Endothelial cell of umbilical vein (primary cell): ENCODE measurements at places on chromosomes 2 and 18. TPM values are rescaled to one million over a fixed set of nuclear protein-coding genes. Genes with fewer than 3 reads are reported as not detected.

GRCh38 chr2:110865188-110865587 lies 132.8 kb downstream of the ACOXL start:
- DNase-seq = no peak

GRCh38 chr2:128154225-128154624 lies 63.2 kb downstream of the UGGT1 start:
- no peak for DNase-seq

GRCh38 chr2:104368089-104368488 lies 485.8 kb upstream of the POU3F3 start:
- no peak for DNase-seq

MAP4K4 gene
- polyA plus RNA-seq = 60.2 and 79.4 TPM in 2 replicates

DNA sequence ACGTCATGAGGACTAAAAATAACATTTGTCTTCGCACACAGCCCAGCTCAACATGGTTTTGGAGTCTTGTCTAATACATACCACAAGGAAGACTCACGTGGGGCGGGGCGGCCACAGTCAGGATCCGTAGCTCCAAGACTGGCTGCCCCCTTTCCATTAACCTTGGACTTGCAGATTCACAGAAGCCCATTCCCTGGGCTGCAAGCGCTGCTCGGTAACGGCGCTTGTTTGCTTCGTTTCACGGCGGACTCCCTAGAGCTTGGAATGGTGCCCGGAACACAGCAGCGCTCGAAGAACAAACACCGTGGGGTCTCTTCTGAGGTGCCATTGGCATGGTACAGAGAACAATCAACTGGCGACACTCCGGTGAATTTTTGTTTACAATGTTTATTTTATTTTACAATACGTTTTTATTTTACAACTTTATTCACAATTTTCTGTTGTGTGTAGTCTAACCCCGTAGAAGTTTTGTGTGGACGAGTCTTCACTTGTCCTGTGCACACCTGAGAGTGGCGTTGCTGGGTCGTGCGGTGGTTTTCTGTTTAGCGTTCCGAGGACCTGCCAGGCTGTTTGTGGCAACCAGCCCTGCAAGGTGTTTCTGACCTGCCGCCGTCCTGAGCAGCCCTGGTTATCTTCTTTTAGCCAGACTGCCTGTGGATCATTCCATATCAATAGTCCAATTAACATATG lies 126.5 kb downstream of the GALR1 start:
- DNase-seq = no peak

MXD1 gene
- 5.5 and 6.7 TPM in 2 replicates for polyA plus RNA-seq

RNF152 gene
- 16.0 and 20.8 TPM in 2 replicates for polyA plus RNA-seq

SOWAHC gene
- polyA plus RNA-seq = 0.91 and 1.0 TPM in 2 replicates

- DNase-seq = no peak
Measured at GRCh38 chr18:55179425-55179824, 220.2 kb upstream of the CCDC68 start.

- DNase-seq = no peak
Measured at GRCh38 chr2:153071090-153071489, 352.7 kb downstream of the ARL6IP6 start.

- DNase-seq = no peak
Measured at GRCh38 chr2:225465827-225466226, 66.3 kb downstream of the NYAP2 start.

BOK gene
- polyA plus RNA-seq = 95.5 and 132 TPM in 2 replicates

- DNase-seq = peak; percentile 80
Measured at GRCh38 chr2:238256594-238257104, 16.8 kb upstream of the HES6 start.

- no peak for DNase-seq
Measured at GRCh38 chr18:26854292-26854881, 11.1 kb downstream of the AQP4 start.

DNA sequence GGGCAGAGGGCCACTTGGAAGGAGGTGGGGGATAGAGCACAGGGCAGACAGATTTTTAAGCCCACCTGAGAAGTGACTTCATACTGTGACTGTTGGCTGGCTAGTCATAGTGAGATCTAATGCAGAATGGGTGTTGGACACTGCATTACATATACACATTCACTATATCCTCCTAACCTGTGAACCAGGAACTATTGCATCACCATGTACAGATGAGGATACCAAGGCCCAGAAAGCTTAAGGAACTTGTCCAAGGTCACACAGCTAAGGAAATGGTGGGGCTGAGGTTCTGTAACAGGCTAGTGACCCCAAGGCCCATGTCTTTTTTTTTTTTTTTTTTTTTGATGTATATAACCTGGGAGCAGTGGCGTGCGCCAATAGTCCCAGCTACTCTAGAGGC lies 49.6 kb upstream of the SPRED2 start:
- DNase-seq = no peak

- DNase-seq = no peak
Measured at GRCh38 chr2:95349568-95350322, 52.6 kb downstream of the KCNIP3 start.

DNA sequence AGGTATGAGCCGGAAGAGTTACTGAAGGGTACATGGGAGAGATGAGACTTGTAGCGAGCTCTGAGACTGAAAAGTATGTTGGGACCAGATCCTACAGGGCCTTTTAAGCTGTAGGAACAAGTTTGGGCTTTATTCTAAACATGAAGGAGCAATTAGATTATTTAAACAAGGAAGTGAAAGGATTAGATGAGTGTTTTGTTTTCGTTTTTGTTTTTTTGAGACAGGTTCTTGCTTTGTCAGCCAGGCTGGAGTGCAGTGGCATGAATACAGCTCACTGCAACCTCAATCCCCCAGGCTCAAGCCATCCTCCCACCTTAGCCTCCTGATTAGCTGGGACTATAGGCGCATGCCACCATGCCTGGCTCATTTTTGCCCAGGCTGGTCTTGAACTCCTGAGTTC lies 110.7 kb downstream of the C1D start:
- no peak for DNase-seq

GRCh38 chr2:201872591-201872990 lies 66.3 kb downstream of the CDK15 start:
- no peak for DNase-seq

- DNase-seq = no peak
Measured at GRCh38 chr18:80166240-80166639, 57.2 kb downstream of the ADNP2 start.

GRCh38 chr2:120958623-120959366 lies 223.1 kb downstream of the GLI2 start:
- DNase-seq = no peak

- no peak for DNase-seq
Measured at GRCh38 chr2:205287316-205287715, 395.0 kb upstream of the NRP2 start.

GRCh38 chr2:155021618-155022017 lies 323.1 kb downstream of the KCNJ3 start:
- DNase-seq = no peak

CPO gene
- not detected in 2 replicates for polyA plus RNA-seq

GRCh38 chr2:6948677-6949351 lies 31.6 kb downstream of the RNF144A start:
- no peak for DNase-seq

- no peak for DNase-seq
Measured at GRCh38 chr18:37361335-37362157, 204.1 kb downstream of the CELF4 start.

PROKR1 gene
- polyA plus RNA-seq = not detected in 2 replicates

XIRP2 gene
- polyA plus RNA-seq = 0.08 and 0.10 TPM in 2 replicates

GRCh38 chr2:74919827-74920226 lies 38.6 kb upstream of the POLE4 start:
- DNase-seq = peak; percentile 47

TMEM247 gene
- not detected in 2 replicates for polyA plus RNA-seq

RBKS gene
- polyA plus RNA-seq = 1.0 and 1.8 TPM in 2 replicates

GRCh38 chr2:164620873-164621763 lies at the start of gene GRB14:
GRB14 (minus strand) TSS chr2:164621482; CDS start chr2:164621309, 173 bp downstream.
- DNase-seq = peak; percentile 34

ASAP2 gene
- polyA plus RNA-seq = 26.4 and 31.1 TPM in 2 replicates

DNA sequence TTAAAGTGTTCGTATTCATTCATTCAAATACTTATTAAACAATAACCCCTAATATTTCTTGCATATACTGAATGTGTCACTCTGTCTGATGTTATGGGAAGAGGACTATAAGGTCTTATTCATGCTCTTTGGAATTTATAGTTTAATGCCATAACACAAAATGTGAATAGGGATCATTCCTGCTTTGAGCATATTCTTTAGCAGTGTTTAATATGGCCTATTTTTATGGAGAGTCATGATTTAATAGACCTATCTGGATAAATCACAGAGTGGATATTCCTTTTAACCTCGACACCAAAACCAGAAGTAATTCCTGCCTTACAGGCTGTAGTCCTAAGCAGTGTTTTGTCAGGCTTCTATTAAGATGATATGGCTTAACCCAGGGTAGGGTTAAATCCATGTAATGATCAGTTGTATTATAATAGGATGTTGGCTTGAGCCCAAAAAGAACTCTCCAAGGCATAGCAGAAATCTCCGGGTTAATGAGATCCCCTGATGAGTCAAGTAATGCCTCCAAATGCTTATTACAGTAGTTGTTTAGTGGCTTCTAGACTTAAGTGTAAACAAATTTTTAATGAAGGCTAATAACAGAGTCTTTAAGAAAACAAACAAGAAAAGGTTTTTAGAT lies 54.3 kb downstream of the GULP1 start:
- DNase-seq = no peak

DUSP28 gene
- polyA plus RNA-seq = 4.3 and 5.7 TPM in 2 replicates
